Fibroblast of skin of scalp (primary cell): ENCODE measurements at places on chromosomes 3 and 15.

GRCh38 chr3:23723930-23724329, 81.8 kb upstream of the UBE2E1 start:
- no peak for DNase-seq

- peak; percentile 14 for DNase-seq
Observed at GRCh38 chr3:6806991-6807390, 53.9 kb upstream of the GRM7 start.

GRCh38 chr3:22923711-22924110, 279.4 kb upstream of the UBE2E2 start:
- DNase-seq = no peak

- DNase-seq = peak; percentile 30
Observed at GRCh38 chr3:189232790-189233189, 61.0 kb downstream of the TPRG1 start.

- no peak for DNase-seq
Observed at GRCh38 chr3:140943781-140944552, 2.3 kb downstream of the SLC25A36 start.

DNA sequence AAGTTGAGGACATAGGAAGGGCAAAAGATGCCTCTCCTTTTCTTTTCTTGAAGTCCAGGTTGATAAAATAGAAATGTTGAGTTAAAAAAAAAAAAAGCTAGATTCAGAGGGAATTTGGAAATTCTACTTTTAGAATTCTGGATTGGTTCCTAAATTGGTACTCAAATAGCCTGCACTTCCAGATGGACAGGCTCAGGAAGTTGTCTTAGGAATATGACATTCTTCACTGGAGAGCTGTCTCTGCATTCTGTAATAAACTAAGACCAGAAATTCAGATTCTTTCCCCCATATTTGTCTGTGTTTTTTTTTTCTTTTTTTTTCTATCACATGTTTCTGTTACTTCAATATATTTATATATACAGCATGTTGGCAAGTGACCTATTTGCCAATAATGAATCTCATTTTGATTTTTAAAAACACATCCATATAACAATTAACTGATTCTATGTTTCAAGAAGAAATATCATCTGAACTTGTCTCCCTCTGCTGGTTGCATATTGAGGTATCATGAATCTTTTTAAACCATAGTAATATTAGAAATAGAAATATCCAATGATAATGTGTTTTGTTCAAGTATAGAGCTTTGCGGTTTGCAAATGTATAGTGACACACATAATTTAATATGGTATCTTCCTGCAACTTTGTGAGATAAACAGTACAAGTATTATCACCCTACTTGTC, 8.5 kb upstream of the LSAMP start:
- DNase-seq = peak; percentile 27

DNA sequence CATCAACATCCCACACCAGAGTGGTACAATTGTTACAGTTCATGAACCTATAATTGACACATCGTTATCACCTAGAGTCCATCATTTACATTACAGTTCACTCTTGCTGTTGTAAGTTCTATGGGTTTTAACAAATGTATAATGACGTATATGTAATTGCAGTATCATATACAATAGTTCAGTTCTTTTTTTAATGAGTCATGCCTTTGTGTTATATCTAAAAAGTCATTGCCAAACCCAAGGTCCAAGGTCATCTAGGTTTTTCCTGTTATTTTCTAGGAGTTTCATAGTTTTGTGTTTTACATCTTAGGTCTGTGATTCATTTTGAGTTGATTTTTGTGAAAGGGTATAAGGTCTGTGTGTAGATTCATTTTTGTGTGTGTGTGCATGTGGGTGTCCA, 160.9 kb upstream of the GALNT15 start:
- DNase-seq = peak; percentile 23

GRCh38 chr3:116444115-116444747, 1.1 kb downstream of the LSAMP start:
- DNase-seq = peak; percentile 9

DNA sequence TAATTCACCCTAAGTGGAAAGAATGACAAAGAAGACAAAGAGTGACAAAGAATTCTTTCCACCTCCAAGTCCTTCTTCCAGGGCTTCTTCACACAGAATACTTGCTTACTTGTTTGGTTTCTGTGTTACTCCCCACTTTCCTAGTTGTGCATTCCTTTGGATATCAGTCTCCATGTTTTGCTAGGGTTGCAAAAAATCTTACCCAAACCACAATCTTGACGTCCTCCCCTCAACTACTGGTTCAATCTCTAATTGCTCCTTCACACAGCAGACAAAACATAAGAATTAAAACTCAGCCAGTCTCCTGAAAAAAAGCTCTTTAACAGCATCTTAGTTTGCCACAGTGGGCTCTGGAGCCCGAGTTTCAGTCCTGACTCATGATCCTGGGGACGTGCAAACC, 297.6 kb upstream of the CHRNA7 start:
- DNase-seq = peak; percentile 6

DNA sequence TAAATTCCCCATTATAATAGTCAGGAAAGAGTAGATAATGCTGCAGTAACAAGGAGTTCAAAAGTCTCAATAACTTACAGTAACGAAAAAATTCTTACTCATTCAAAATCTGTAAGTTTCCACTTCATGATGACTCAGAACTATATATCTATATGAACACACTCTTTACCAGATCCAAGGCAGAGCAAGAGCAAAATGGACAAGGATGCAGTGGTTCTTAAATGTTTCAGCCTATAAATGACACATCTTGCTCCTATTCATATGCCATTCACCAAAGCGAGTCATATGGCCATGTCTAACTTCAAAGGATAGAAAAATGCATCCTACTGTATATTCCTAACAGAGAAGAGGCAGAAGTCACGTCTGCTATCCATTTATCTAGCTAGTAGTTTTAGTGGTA, 787.7 kb downstream of the NAALADL2 start:
- DNase-seq = peak; percentile 3

- DNase-seq = peak; percentile 98
Observed at GRCh38 chr3:86793786-86794185, 197.2 kb downstream of the VGLL3 start.

DNA sequence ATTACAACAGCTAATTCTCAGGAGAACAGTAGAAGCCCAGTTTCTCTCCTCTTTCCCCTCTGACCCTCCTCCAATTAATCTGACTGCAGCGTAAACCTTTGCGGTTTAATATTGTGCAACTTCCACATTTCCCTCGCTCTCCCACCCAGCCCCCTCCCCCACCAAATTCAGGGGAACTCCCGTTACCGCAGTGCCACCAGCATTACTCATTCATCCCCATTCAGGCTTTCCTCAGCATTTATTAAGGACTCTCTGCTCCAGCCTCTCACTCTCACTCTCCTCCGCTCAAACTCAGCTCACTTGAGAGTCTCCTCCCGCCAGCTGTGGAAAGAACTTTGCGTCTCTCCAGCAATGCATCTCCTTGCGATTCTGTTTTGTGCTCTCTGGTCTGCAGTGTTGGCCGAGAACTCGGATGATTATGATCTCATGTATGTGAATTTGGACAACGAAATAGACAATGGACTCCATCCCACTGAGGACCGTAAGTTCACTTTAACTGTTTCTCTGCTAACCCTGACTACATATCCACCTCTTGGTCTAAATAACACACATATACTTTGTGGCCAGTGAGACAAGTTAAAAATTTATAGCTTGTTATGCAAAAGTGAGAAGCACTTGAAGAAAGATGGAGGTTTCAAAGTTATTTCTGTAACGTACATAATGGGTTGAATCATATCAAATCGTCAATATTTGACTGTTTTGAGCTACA, at the start of gene PTX3:
Gene PTX3, plus strand, starts transcription at position 268 of the 709 bp plus-strand sequence. Its CDS starts 84 bp downstream, at position 352.
- DNase-seq = peak; percentile 84

- no peak for DNase-seq
Observed at GRCh38 chr15:25797936-25798901, 64.9 kb downstream of the ATP10A start.

GRCh38 chr15:42080186-42080918, 14.0 kb downstream of the PLA2G4D start:
- no peak for DNase-seq

- no peak for DNase-seq
Observed at GRCh38 chr3:122148941-122149627, 34.4 kb upstream of the CASR start.

DNA sequence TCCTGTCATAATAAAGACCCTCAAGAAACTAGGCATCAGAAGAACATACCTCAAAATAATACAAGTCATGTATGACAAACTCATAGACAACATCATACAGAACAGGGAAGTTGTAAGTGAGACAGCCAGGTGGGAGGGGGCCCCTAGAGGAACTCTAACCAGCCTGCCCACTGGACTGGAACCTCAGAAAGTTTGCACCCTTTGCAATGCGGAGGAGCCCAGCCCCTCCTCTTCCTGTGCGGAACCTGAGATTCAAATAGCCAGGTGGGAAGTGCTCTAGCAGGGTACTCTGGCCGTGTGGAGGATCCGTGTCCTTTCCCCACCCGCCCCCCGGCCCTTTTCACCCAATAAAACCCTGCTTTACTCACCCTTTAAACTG, 387.0 kb upstream of the CBLB start:
- no peak for DNase-seq

- DNase-seq = no peak
Observed at GRCh38 chr3:68743521-68743920, 188.8 kb downstream of the TAFA4 start.

GRCh38 chr3:34260271-34261000, 462.0 kb downstream of the PDCD6IP start:
- DNase-seq = peak; percentile 60

DNA sequence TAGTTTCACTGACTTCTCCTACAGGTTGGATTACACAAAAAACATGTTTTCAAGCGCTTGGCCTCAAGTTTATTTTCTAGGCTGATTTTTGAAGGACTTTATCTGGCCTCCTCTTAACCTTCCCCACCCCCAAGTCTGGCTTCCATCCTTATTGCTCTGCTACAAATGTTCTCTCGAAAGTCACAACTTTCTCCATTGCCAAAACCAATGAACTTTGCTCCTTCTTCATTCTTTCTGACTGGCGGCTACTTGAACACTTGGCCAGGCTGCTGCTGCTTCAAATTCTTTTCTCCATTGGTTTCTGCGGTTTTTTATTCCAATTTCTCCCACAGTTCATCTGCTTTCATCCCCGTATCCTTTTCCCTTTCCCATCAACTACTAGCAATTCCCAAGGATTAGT, 106.6 kb downstream of the TOP2B start:
- peak; percentile 54 for DNase-seq

DNA sequence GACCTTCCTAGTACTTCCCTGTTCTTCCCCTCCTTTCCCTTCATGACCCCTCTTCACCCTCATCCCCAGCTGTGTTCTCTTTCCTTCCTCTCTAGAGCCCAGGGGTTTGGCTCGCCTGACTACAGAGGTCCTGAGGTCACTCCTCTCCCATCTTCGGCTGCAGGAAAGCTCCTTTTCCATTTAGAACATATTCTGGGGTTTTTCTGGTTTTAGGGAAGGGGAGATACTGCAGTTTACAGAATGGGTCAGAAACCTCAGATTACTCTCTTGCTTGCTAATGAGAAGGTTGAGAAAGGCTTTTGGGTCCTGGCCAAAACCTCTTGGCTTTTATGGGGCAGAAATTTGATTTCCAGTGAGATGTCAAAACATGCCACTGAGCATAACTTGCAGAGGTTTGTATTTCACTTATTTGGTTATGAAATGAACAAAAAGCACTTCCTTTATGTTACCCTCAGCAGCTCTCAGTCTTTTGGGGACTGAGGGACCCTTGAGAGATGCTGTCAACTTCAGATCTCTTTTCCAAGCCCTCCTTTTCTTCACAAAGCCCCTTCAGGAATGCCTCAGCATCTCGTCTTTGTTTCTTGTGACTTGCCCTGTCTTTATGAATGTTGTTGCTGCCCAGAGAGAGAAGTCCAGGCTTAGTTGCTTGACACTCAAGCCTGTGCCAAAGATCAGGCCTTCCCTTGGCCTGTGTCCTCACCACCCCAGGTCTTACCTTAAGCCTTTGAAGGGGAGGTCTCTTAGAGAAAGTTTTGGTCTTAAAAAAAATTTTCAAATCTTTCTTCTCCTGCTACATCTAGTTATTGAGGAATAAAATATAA, 121.7 kb upstream of the TPM1 start:
- peak; percentile 78 for DNase-seq

DNA sequence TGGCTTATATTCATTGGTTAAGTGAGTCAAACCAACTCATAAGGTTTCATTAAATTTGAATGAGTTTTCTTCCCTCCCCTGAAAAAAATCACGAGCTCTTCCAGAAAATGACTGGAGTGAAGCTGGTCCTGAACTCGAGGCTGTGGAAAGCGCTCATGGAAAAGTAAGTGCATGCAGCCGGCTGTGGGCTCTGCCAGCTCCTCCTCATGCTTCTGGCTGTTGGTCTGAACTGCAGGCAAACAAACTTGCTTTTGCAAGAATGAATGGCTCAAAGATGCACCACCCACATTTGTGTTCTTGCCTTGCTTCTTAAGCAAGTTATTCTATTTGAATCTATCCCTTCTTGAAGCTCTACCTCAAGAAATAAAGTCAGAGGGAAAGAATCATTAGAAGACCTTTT, 6.2 kb downstream of the ETV5 start:
- DNase-seq = no peak

DNA sequence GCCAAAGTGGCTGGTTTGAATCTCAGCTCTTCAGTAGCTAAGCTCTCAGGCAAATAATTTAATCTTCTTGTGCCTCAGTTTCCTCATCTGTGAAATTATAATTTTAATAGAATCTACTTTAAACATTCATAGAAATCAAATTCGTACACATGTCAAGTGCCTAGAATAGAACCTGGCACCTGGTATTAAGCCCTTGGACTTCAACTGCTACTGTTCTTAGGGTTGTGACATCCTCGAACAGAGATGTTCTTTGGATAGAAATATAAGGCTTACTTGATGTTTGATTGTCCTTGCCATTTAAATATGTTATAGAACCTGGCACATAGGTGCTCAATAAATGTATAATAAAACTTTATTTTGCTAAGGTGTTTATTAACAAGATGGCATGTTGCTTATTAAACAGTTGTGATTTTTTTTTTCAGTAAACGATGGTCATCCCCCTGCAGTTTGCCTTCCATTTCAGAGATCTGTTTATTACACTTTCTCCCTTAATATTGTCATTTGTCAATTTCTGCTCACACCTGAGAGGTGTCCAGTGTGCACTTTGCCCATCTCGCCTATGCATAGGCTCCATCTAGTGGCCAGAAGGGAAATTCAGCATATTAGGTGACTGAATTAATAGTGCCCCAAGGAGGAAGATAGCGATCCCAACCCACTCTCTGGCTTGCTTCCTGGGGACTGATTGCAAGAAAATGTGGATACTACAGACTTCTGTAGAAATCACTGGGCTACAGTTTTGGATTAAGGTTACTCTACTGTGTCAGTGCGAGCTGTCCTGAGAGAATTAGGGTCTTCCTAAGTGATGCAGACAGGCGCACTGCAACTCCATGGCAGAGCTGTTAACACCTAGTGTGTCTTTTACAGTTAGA, 10.7 kb downstream of the IGF1R start:
- DNase-seq = peak; percentile 47

DNA sequence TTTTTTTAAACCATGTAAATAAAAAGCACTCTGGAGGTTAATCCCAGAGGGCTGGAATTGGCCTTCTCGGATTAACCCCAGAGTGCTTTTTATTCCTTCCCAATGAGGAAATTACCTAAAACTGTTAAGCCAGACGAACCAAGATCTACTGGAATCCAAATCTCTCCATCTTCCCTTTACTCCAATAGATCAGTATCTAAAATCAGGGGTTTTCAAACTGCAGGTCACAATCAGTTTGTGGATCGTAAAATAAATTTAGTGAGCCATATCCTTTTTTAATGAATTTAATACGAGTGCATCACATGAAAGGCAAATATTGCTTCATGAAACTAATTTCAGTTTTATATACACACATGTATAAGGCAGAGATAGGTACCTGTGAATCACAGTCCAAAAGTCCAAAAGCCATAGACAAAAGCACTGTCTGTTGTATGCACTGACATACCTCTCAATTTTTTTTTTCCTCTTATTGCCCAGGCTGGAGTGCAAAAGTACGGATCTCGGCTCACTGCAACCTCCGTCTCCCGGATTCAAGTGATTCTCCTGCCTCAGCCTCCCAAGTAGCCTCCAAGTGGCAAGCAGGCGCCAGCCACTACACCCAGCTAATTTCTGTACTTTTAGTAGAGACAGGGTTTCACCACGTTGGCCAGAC, 61.3 kb downstream of the TBL1XR1 start:
- DNase-seq = no peak
